SK-N-MC (cell line): ENCODE measurements at places on chromosomes 11 and 22.

GRCh38 chr11:73315293-73316020, 7.4 kb downstream of the ARHGEF17 start:
- DNase-seq = no peak

GRCh38 chr11:24206030-24206429, 290.8 kb upstream of the LUZP2 start:
- no peak for DNase-seq

GRCh38 chr22:24841261-24841660, 35.2 kb downstream of the SGSM1 start:
- DNase-seq = no peak

- DNase-seq = no peak
These were observed 1.8 kb downstream of the MS4A4A start for GRCh38 chr11:60282286-60282685.

GRCh38 chr11:62786318-62787004, 741 bp upstream of the TMEM179B start:
- DNase-seq = no peak

DNA sequence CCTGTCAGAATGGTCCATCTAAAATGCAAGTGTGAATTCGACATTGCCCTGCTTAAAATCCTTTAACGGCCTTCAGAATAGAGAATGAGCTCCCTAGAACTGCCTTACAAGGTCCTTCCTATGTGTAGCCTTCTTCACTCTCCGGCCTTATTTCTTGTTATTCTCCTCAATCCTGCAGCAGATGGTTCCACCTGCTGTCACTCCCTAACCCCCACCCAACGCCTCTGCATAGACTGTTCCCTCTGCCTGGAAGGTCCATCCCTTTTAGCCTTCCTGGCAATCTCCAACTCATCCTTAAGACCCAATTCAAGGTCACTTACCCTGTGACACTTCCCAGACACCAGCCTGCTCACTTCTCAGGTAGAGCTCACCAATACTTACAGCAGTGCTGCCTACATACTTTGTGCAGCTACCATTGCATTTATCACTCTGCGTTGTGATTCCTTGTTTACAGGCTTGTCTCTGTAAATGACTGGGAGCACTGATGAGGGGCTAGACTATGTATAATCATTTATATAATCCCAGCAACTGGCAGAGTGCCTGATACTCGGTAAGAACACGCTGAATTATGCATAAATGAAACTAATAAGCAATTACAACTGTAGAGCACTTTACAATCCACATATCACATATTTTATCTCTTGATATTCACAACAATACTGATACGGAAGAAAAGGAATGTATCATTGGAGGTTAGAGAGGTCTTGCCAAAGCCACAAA, 58.9 kb downstream of the CLPB start:
- DNase-seq = no peak

DNA sequence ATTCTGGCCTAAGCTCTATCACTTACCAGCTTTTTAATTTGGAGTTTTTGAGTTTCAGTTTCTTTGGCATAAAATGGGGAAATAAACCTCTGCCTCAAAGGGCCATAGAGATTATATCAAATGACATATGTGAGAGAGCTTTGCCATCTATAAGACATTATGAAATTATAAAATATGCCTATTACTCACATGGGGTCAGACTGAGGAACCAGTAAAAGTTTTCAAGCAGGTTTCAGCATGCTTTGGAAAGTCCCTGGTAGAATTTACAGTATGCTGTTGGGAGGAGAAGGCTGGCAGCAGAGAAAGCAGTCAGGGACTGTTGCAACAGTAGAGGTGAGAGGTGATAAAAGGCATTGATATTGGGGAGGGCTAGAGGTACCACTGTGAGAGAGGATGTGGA, 13.6 kb upstream of the MTNR1B start:
- DNase-seq = no peak

DNA sequence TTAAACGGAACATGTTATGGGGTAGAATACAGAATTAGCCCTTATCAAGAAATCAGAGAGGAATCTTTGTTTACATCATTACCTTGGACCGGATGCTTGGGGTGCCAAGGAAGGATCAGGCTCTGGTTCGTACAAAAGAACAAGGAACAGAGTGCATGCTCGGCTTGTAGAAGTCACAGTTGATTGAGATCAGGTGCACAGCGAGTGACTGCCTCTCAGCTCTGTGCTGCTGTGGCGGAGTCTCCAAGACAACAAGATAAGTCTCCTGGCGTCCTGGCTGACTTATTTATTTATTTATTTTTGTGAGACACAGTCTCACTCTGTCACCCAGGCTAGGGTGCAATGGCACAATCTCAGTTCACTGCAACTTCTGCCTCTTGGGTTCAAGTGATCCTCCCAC, 31.8 kb downstream of the GLB1L2 start:
- no peak for DNase-seq

GRCh38 chr11:57476757-57477506, 16.6 kb downstream of the RTN4RL2 start:
- DNase-seq = no peak

DNA sequence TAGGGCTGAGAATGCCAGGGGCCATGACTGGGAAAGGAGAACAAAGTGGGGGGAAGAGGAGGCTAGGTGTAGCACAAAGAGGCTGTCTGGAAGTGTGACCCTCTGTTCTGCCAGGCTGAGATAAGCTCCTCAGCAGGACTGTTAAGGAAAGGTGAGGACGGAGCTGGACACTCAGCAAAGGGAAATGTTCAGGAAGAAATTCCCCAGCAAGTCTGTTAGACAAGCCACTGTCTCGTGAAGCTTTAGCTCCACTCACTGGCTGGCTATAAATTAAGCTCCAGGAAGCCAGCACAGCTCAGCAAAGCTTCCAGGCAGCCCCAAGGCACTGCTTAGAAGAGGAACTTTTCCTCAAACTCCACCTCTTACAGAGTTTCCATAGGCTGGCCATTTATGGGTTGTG, 181.2 kb upstream of the API5 start:
- peak; percentile 34 for DNase-seq

GRCh38 chr11:93740730-93741093, 583 bp downstream of the TAF1D start:
- DNase-seq = no peak

DNA sequence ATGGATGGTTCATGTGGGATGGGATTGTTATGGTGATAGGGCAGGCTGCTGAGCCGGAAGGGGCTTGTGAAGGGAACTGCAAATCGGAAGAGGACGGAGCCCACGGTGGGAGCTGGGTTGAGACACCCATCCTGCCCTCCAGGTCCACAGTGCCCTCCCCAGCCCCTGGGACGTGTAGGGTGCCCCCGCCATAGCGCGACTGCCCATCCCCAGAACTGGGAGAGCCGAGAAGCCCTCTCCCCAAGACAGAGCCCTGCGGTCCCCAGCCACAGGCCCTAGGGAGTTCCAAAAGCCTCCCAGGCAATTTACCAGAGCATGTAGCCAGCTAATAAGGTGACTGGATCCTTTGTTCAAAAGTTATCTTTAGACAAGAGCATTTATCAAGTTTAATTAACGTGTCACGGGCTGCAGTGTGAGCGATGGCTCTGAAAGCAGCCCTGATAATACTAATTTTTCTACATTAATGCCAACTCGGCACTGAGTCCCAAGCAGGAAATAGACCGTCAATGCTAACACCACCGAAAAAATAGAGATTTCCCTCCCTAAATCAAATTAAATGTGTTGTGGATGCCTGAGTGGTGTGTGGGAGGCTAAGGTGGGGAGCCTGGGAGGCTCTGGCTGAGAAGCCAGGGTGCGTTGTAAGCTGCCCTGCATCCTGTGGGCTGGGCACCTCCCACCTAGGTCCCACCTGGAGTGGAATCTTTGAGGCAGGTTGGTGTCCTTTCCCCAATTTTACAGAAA, 76.8 kb upstream of the RTL6 start:
- no peak for DNase-seq

GRCh38 chr11:19552656-19553260, 159.9 kb upstream of the NAV2 start:
- no peak for DNase-seq

DNA sequence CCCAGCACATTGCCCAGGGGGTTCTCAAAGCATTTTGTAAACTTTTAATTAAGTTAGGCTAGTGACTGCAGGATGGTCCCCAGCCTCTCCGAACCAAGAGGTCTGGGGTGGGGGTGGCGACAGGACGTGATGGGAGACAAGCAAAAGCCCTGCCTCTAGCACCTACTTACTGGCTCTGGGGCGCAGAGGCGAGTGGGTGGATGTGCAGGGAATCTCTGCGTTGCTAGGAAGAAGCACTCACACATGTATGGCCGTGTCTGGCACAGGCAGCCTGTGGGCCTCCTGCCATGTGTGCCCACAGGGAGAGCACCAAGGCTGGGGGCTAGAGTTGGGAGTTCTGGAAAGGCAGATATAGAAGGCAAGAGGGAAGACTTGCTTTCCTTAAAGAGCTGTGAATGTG, 6.3 kb downstream of the OPCML start:
- DNase-seq = no peak

DNA sequence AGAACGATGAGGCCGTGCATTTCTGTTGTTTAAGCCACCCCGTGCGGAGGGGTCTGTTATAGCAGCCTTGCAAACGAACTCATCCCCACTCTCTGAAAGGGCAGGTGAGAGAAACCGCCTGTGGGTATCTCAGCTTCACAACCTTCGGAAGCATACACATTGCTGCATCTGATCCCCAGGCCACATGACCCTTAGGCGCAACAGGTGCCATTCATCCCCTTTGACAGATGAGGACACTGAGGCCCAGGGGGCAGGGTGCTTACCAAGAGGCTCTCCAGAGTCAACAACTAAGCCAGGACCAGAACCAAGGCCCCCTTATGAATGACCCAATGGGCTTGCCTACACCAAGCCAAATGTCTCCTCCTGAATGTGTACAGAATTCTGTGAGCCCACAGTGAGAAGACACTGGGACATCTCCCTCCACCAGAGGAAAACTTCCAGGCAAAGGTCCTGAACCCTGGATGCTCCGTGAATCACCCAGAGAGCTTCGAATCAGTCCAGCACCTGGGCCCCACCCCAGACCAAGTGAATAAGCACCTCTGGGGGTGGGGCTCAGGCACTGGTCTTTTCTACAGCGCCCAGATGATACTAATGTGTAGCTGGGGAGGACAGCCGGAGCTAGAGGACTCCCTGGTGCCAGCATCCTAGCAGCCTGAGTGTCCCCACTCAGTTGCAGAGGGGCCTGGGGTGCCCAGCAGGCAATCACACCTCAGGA, 83.2 kb downstream of the BUD13 start:
- no peak for DNase-seq

GRCh38 chr11:3162410-3163240, 2.5 kb downstream of the OSBPL5 start:
- no peak for DNase-seq

DNA sequence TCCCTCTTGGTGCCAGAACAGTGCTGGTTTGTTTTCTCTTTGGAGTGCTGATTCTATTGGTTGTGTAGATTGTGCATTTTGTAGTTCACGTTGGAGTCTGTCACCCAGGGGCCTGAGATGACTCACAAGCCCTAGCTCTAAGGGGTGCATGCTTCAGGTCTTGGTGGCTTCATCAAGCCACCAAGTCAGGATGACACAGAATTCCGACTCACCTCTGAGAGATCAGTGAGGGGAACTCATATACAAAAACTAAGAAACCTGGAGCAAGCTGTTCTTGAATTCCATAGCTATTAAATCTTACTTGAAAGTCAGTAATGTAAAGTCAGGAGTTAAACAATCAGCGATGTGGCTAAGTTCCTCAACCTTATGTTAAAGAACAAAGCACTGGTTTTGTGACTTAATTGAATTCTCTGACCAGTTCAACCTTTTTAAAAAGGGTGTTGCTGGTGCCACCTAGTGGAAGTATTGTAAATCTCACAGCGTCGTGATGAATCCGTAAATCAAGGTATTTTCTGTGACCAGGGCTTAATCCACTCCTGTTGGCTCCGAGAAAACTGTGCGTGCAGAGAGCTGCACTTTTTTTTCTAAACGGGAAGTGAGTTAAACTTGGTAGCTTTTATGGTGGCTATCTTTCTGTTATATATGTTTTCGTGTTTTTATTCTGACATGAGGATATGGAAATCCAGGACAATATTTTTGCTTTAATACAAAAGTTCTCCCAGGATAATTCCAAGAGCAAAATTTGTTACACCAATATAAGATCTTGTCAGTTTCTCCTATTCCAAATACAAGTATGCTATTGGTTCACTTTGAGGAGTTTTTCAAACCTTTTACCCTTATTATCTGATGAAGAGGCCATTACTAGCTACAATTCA, 14.6 kb downstream of the MMP13 start:
- DNase-seq = no peak

- no peak for DNase-seq
These were observed 12.2 kb downstream of the PHLDB1 start for GRCh38 chr11:118619444-118620197.

- no peak for DNase-seq
These were observed 17.9 kb downstream of the OSBPL5 start for GRCh38 chr11:3147257-3147619.

DNA sequence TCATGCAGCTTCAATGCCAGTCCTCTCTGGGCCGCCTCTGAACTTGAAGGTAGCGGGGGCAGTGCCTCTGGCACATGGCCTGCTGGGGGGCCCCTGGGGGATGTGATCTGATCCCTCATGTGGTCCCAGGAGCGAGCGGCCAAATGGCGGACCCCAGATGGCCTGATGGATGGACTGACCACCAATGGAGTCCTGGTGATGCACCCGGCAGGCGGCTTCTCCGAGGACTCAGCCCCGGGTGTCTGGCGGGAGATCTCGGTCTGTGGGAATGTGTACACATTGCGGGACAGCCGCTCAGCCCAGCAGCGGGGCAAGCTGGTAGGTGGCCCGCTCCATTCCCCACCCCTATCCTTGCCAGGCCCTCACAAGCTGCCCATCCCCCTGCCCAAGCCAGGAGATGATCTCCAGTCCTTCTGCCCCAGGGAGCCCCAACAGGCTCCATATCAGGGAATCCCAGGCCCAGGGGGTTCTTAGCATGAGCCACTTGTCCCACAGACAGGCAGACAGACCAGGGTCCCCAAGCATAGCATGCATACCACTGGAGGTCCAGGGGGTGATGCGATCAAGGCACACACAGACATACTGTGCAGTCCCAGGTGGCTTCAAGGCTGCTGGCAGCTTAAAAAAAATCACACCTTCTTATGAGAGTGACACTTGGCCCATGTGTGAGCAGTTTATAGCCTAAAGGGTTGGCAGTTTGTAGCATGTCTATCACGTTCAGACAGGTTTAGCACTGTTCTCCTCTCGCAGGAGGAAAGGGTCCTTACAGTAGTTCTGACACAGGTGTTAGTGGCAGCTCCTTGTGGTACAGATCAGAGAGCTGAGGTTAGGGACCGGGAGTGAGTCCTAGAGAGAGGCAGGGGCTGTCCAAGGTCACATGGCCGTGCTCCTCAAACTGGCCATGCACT, 6.4 kb upstream of the DPP3 start:
- DNase-seq = no peak

DNA sequence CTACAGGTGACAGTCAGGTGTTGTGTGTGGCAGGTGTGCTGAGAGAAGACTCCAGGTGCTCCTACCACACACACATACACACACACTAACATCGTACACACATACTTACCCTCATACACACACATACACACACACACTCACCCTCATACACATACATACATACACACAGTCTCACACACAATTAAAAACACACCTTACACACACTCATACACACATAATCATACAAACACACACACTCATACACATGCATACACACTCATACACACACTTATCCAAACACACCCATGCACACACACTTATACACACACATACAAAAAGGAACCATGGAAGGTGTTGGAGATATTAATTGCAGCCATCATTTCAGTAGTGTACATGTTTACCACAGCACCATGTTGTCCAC, 4.6 kb downstream of the KRTAP5-3 start:
- no peak for DNase-seq
